Spinal cord (tissue), 10 donors: ENCODE measurements at places on chromosomes 12 and 14. TPM values are rescaled to one million over a fixed set of nuclear protein-coding genes. Genes with fewer than 3 reads are reported as not detected.

The DHRS4L2 gene
- 22.5 TPM for total RNA-seq

The FAM181A gene
- total RNA-seq: 3.3 TPM

The C12orf50 gene
- total RNA-seq: not detected

The NUAK1 gene
- total RNA-seq: 57.9 TPM

The ARHGAP9 gene
- 4.8 TPM for total RNA-seq

The MEG3 gene
- total RNA-seq: 250 TPM

The SYT1 gene
- 38.0 TPM for total RNA-seq

The PIWIL1 gene
- total RNA-seq: 1.3 TPM

The KRT78 gene
- total RNA-seq: 0.11 TPM

The KRT80 gene
- total RNA-seq: not detected

The OR5AU1 gene
- not detected for total RNA-seq

The RERG gene
- total RNA-seq: 17.5 TPM

The ATP6V1D gene
- total RNA-seq: 141 TPM

The KRT4 gene
- total RNA-seq: not detected

The PPFIA2 gene
- total RNA-seq: 24.5 TPM

The PLCZ1 gene
- 0.40 TPM for total RNA-seq

The REP15 gene
- total RNA-seq: 6.9 TPM

The CCDC88C gene
- 19.1 TPM for total RNA-seq

The TRHDE gene
- 9.6 TPM for total RNA-seq
